ENCODE measurements at places on chromosomes 3 and 15. TPM values are rescaled to one million over a fixed set of nuclear protein-coding genes. Genes with fewer than 3 reads are reported as not detected.

The C3orf85 gene
- not detected for total RNA-seq

The LRRC57 gene
- 14.8 TPM for total RNA-seq

DNA sequence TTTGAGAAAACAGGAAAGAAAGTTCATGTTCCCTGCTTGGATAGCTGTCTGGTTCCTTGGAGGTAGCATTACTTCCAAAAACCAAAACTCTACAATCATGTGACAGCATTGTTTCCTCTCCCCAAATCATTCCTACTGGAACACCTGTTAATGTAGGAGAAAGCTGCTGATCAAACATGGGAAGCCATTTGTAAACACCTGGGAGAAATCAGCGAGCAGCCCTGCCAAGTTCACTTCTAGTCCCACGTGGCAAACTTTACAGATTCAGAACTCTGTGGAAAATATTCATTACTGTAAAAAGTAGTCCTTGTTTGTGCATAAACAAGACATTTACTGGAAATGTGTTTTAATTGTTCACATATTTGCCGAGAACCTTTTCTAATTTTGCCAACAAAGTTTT, 275.5 kb upstream of the AZI2 start:
- no peaks in the 10 kb centered on the region for H3K27me3 ChIP-seq
- H3K27ac ChIP-seq = no peak overlapping the region
- H3K36me3 ChIP-seq = no peaks in the 10 kb centered on the region
- no peak overlapping the region for H3K4me3 ChIP-seq
- no peak for DNase-seq

The GUCA1C gene
- not detected for total RNA-seq

DNA sequence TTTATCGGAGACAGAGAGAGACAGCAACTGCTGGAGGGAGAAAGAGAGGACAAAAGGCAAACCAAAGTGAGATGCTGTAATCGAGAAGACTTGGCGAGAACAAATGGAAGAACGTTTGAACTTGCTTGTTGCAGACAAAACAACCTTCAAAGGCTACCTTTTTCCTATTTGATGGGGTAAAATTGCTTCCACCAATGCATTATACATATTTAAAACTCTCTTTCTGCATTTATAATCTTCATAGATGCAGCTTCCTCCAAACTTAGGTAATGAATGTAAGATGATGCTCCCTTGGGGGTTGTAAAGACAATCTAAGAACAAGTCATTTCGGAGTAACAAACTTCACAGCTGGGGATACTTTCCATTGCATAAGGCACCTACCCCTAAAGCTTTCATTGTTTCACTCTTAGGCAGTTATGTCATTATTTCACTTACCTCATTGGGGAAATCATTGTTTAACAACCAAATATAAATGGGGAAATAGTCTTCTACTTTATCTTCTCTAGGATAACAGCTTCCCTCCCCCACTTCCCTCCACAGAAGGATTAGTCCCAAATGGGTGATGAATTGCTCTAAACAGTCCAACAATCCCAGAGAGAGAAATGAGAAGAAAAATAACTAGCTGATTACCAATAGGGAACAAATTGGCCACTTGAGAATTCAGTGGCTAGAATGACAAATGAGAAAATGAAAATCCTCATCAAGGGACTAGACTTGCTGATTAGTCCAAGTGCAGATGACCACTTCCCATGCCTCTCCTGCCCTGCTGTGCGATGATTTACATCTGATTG, 269.8 kb upstream of the ADAMTS9 start:
- no peak for DNase-seq
- no peaks in the 10 kb centered on the region for H3K4me1 ChIP-seq
- H3K27ac ChIP-seq = no peak overlapping the region
- H3K4me3 ChIP-seq = no peak overlapping the region

DNA sequence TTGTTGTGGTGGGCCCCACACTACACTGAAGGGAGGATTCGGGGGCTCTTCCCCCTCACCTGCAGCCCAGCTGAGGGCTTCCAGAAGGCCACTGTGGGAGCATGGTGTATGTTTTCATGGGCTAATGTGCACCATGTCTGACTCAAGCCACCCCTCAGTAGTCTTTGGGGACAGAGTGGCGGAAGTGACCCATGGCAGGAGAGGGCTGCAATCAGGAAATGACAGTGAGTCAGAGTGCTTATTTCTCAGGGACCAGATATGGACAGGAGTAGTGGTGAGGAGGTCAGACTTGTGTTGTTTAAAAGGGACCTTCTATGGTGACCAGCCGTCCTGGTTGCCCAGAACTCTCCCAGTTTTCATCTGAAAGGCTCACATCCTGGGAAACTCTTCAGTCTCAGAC, 32.8 kb upstream of the SLC9A9 start:
- H3K4me1 ChIP-seq = no peaks in the 10 kb centered on the region
- H3K27ac ChIP-seq = no peak overlapping the region
- H3K36me3 ChIP-seq = no peaks in the 10 kb centered on the region
- H3K27me3 ChIP-seq = no peaks in the 10 kb centered on the region
- DNase-seq = no peak

- no peak overlapping the region for H3K4me3 ChIP-seq
- H3K27ac ChIP-seq = no peak overlapping the region
- no peak for DNase-seq
These were observed 85.3 kb upstream of the MYZAP start for GRCh38 chr15:57506422-57506821.

The CHCHD6 gene
- total RNA-seq = 17.1 TPM

DNA sequence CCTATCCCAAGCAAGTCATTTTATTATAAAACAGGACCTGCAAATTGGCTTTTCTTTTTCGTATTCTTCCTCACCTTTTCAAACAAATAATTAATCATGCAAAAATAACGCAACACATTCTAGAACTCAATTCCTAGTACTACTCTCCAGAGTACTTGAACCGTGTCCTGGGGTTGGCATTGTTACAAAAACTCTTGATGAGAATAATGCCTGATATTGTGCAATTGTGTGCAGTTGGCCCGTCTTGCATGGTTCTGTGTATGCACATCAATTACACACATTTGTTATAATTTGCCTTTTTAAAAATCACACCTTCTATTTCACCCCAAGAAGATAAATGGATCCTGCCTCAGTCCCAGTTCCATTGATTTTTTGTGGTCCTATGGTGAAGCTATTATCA, 205.4 kb downstream of the EPHB1 start:
- H3K4me1 ChIP-seq = no peaks in the 10 kb centered on the region
- no peak for DNase-seq
- peaks cover 9% of the 10 kb centered on the region for H3K27me3 ChIP-seq
- H3K4me3 ChIP-seq = no peak overlapping the region
- no peaks in the 10 kb centered on the region for H3K36me3 ChIP-seq

The CYP8B1 gene
- not detected for total RNA-seq

- no peak for DNase-seq
- H3K27ac ChIP-seq = no peak overlapping the region
- H3K27me3 ChIP-seq = peaks cover 60% of the 10 kb centered on the region
- H3K4me3 ChIP-seq = no peak overlapping the region
- H3K36me3 ChIP-seq = no peaks in the 10 kb centered on the region
These were observed 2.0 kb downstream of the CA12 start for GRCh38 chr15:63379492-63380150.

GRCh38 chr3:138139691-138140090, 7.5 kb upstream of the A4GNT start:
- H3K36me3 ChIP-seq = no peaks in the 10 kb centered on the region
- peaks cover 10% of the 10 kb centered on the region for H3K27me3 ChIP-seq
- no peak overlapping the region for H3K4me3 ChIP-seq
- no peak overlapping the region for H3K27ac ChIP-seq
- DNase-seq = no peak

The CHRM5 gene
- not detected for total RNA-seq

- H3K27ac ChIP-seq = no peak overlapping the region
- H3K4me1 ChIP-seq = peaks cover 23% of the 10 kb centered on the region
- H3K36me3 ChIP-seq = peaks cover 1% of the 10 kb centered on the region
- DNase-seq = no peak
- H3K27me3 ChIP-seq = peaks cover 2% of the 10 kb centered on the region
These were observed 20.4 kb upstream of the RIOX2 start for GRCh38 chr3:97992547-97993173.

DNA sequence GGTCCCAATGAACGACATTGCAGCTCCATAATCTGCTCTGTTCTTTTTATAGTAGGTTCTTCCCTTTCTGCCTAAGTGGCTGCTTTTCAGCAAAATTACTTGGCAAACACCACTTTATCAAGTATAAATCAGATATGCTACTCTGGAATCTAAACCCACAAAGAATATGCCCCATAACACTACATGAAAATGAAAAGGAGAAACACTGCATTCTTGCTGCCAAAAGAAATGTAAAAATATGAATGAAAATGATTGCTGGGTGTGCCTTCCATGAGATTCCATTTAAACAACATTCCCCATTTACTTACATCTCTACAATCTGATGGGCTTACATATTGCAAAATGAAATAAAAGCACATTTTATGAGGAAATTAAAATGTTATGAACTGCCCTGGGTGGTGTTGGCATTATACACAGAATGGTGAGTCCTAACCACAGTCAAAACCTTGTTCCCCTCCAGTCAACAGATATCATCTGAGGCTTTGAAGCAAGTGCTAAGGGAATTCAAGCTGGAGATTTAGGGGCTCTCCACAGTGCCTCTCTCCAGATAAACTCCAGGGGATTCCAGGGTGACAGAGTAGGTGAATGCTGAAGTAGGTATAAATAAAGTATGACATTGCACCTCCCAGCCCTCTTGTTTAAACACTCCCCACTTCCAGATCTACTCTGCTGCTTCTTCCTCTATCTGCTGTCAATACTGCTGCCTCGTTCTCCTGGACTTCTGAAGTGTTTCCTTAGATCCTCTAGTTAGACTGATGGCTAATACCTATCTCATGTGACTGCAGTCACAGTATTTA, 136.5 kb downstream of the RORA start:
- no peaks in the 10 kb centered on the region for H3K4me1 ChIP-seq
- H3K27ac ChIP-seq = no peak overlapping the region
- no peaks in the 10 kb centered on the region for H3K36me3 ChIP-seq

DNA sequence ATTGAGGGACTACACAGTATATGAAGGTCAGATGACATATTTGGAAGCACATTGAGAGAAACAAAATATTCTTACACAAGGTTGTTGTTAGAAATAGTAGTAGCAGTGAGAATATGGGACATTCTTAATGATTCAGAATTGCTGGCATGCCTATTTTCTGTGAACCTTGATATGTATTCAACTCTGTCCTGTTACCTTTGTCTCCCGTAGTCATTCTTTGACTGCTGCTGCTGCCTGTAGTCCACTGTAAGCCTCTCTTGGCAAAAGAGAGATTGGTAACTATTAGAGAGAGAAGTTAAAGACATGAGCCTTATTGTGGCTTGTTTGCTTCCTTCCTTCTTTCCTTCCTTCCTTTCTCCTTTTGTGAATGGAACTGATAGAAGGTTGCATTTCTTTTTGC, 64.5 kb downstream of the TCF12 start:
- DNase-seq = no peak
- H3K36me3 ChIP-seq = no peaks in the 10 kb centered on the region
- no peak overlapping the region for H3K27ac ChIP-seq

- H3K36me3 ChIP-seq = peaks cover 16% of the 10 kb centered on the region
- peaks cover 55% of the 10 kb centered on the region for H3K4me1 ChIP-seq
- H3K27ac ChIP-seq = peak overlapping the region; percentile 96
- peak; percentile 68 for DNase-seq
These were observed 561 bp downstream of the SIDT1 start for GRCh38 chr3:113532698-113533533.

DNA sequence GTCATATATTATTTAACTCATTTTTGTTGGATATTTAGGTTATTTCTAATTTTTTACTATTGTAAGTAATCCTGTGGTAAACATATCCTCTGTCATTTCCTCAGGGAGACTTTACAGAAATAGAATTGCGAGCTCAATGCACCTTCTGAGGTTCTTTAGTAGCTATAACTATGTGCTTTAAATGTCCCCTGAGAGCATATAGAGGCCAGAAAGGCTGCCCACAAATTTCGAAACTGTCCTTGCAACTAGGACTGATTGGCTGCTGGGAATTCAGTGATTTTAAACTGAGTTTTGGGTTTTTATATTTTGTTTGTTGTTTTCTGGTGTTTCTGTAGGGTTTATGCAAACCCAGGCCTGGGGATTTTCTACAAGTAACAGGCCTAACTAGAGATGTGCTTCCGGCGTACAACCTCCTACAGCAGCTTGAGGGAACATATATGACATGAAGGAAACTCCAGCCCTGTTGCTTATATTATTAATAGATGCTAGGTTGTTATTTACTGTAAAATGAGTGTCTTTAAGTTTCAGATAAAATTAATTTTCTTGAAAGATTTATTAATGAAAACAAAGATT, 29.1 kb upstream of the P4HTM start:
- no peaks in the 10 kb centered on the region for H3K27me3 ChIP-seq
- peaks cover 3% of the 10 kb centered on the region for H3K4me1 ChIP-seq
- H3K36me3 ChIP-seq = peaks cover 31% of the 10 kb centered on the region
- H3K27ac ChIP-seq = no peak overlapping the region

The CATSPER2 gene
- 2.2 TPM for total RNA-seq

GRCh38 chr3:71657831-71658530, 67.2 kb downstream of the EIF4E3 start:
- no peak overlapping the region for H3K27ac ChIP-seq
- no peaks in the 10 kb centered on the region for H3K36me3 ChIP-seq
- no peaks in the 10 kb centered on the region for H3K27me3 ChIP-seq

DNA sequence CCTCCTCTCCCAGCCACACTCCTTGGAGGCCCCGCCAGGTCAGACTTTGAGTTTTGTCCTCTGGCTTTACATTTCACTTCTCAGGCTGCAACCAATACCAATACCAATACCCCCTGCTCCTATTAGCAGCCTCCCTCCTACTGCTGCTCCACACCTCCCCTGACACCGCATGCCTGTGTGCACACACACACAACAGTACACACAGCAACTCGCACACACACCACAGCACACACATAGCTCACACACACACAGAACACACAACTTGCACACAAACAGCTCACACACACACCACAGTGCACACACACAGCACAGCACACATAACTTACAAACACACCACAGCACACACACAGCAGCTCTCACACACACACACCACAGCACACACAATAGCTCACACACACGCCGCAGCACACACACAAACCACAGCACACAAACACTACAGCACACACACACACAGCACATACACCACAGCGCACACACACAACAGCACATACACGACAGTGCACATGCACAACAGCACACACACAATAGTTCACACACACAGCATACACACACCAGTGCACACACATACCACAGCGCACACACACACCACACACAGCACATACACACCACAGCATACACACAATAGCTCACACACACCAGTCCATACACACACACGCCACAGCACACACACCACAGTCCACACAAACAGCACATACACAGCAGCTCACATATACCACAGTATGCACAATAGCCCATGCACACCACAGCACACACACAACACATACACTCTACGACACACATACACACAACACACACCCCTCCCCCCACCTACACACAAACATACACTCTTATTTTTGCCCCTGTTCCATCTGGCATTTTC, 204.7 kb downstream of the UACA start:
- peak; percentile 30 for DNase-seq
- H3K4me1 ChIP-seq = peaks cover 14% of the 10 kb centered on the region
- H3K27me3 ChIP-seq = no peaks in the 10 kb centered on the region
- no peak overlapping the region for H3K27ac ChIP-seq

Measured in activated CD4-positive, alpha-beta T cell treated with anti-CD3 and anti-CD28 coated beads for 36 hours (primary cell).